ENCODE measurements at places on chromosomes 2 and 18.

- no peak for DNase-seq
Measured at GRCh38 chr18:31045599-31045998, 3.1 kb upstream of the DSC3 start.

- no peak for DNase-seq
Measured at GRCh38 chr2:208153156-208153555, 7.2 kb upstream of the CRYGB start.

DNA sequence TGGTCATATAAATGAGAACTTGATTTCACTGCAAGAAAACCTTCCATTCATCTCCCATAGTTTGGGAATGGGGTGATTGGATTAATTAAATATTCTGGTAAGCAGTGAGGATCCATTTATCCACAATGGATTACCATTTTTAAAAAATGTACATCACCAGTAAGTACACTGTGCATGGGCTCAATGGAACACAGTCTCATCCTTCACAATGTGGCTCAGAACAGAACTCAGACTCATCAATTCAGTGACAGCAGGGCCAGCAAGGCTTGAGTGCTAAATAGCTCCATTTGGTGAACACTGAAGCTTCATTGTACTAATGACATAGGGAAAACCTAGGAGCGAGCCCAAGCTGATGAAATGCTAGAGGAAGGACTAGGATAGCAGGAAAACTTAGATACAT, 223.8 kb downstream of the CMPK2 start:
- DNase-seq = no peak

DNA sequence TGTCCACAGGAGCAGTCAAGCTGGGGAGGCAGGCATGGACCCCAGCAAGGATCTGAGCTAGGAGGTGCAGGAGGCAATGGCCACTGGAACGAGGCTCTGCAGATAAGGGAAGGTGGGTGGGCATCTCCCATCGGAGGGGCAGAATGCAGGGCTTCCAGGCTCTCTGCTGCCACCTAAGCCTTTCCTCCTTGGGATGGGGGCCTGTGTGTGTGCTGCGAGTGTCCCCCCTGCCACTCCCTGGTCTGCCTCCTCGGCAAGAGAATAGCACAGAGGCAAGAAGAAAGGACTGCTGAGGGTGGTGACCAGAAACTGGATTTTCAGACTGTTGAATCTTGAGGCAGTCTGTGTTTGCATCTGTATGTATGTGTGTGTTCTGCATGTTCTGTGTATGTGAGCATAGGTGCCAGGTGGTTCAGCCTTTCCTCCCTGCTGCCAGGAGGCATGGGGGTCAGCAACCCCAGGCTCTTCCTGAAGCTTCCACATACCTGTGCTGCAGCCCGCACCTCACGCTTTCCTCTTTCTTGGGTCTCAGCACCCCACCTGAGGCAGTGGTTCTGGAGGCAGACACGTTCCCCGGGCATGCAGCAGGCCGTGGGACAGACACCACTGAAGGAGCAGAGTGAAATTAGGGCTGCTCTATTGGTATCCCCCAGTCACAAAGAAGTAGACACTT, 86.7 kb downstream of the EPAS1 start:
- no peak for DNase-seq

DNA sequence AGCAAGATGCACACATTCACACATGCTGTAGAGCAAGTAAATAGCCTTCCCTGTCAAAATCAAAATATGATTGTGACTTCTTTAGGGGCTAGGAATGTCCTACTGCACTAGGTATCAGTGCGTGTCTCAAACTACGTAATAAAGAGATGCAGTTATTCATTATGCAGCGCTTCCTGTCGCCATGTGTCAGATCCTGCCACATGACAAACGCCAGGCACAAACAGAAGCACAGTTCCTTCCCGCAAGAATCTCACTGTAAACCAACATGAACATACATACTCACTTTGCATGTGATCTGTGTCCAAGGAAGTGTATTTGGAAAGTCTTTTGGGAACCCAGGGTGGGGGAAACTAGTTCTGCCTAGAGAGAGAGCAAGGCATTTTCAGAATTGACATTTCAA, 599.9 kb downstream of the RNF144A start:
- DNase-seq = no peak
